ENCODE measurements at places on chromosomes 12 and 14. TPM values are rescaled to one million over a fixed set of nuclear protein-coding genes. Genes with fewer than 3 reads are reported as not detected.

NUAK1 gene
- total RNA-seq = 18.7 TPM

SSTR1 gene
- total RNA-seq = 0.37 TPM

TPH2 gene
- total RNA-seq = not detected

SLC25A47 gene
- not detected for total RNA-seq

CLEC1B gene
- total RNA-seq = not detected

EPS8 gene
- 133 TPM for total RNA-seq

ZNF891 gene
- 7.3 TPM for total RNA-seq

MYF6 gene
- total RNA-seq = 8.6 TPM

VWF gene
- total RNA-seq = 61.8 TPM

NEDD1 gene
- 40.8 TPM for total RNA-seq

TAMALIN gene
- total RNA-seq = 13.0 TPM

OR6C2 gene
- total RNA-seq = 0.42 TPM

HPD gene
- total RNA-seq = not detected

TCP11L2 gene
- total RNA-seq = 66.8 TPM

ABHD12B gene
- not detected for total RNA-seq

DNA sequence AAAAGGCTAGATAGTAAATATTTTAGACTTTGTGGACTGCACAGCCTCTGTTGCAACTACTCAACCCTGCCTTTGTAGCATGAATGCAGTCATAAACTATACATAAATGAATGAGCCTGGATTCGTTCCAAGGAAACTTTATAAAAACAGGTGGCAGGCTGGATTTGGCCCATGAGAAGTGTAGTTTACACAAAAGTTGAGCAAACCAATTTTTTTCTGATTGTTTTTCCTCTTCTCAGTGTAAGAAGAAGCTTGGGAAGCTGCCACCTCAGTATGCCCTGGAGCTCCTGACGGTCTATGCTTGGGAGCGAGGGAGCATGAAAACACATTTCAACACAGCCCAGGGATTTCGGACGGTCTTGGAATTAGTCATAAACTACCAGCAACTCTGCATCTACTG lies 9.5 kb downstream of the OAS1 start:
- DNase-seq = no peak

DNA sequence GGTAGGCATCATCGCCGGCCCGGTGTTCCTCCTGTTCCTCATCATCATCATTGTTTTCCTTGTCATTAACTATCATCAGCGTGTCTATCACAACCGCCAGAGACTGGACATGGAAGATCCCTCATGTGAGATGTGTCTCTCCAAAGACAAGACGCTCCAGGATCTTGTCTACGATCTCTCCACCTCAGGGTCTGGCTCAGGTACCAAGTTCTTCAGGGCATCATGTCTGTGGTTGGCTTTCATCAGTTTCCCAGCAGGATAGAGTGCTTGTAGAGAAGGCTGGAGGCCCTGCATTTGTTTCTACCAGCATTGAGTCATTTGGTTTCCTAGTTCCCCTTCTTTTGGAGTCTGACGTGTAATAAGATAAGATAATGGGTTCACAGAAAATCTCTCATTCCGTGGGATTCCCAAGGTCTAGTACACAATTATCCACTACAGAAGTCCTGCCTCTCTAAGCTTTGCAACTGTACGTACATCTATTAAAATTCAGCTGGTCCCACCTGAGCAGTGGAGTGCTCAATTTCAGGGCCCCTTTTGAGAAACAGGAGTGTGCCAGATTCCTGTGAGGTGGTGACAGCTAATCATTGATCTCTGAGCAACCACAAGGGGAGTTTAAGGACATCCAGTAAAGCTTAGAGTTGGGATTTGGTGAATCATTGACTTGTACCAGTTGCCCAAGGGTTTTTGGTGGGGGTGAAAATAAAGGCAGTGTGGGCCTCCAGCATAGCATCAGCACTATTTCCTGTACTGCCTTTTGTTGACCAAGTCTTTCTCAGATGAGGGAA lies 25.1 kb downstream of the ACVR1B start:
- DNase-seq = no peak

GRCh38 chr14:46940611-46941010 lies 289.0 kb upstream of the RPL10L start:
- peak; percentile 6 for DNase-seq

DNA sequence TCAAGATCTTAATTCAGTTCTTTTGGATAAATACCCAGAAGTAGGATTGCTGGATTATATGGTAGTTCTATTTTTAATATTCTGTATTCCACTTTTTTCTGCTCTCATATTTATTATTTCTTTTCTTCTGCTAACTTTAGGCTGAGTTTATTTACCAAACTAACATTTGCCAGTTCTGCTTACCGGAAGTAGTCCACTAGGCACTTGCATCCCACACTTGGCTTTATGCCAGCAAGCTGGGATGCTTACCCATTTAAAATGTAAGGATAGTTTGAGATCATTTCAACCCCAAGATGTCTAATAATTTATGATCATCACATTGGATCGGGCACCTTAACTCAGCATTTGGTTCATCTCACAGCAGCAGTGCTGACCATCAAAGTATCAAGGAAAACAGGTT lies 96.8 kb downstream of the PIK3C2G start:
- DNase-seq = no peak

GRCh38 chr14:67668559-67668958 lies 5.9 kb downstream of the VTI1B start:
- no peak for DNase-seq

- no peak for DNase-seq
These were observed 45.7 kb upstream of the ITPR2 start for GRCh38 chr12:26878661-26879119.

- DNase-seq = no peak
These were observed 88.0 kb downstream of the EPS8 start for GRCh38 chr12:15701206-15701605.

- no peak for DNase-seq
These were observed 73.8 kb downstream of the RASSF8 start for GRCh38 chr12:26032290-26032689.

DNA sequence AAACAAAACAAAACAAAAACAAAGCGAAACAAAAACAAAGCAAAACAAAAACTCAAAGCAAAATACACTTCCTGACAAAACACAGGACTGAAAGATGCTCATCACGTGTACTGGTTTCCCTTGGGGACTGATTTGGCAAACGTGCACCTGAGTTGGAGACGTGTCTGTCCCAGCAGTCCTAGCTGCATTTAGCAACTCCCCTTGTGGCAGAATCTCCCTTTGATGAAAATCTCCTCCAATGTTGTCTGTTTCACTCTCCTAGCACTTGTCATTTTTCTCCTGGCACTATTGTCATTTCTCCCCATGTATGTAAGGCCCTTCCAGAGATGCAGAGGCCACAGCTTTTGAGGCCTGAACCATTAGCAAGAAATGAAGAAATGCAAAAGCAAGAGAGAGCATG lies 6.8 kb upstream of the SLC24A4 start:
- DNase-seq = no peak

GRCh38 chr14:54697001-54697400 lies 130.1 kb downstream of the SAMD4A start:
- no peak for DNase-seq

GRCh38 chr14:53596853-53597525 lies 359.6 kb downstream of the BMP4 start:
- DNase-seq = no peak

Measured in urinary bladder (tissue), 4 donors.